Activated T-helper 17 cell treated with anti-CD3 and anti-CD28 coated beads, Interleukin-2, amount 50 U/mL, for 72 hours (primary cell): ENCODE measurements at places on chromosomes 11 and 22.
A peak's percentile ranks its signal among the peaks of the same experiment; 100 is the strongest.

GRCh38 chr11:64357904-64358535 lies 942 bp upstream of the RPS6KA4 start:
- H3K27ac ChIP-seq, result peak overlapping the region; percentile 88
- peaks cover 22% of the 10 kb centered on the region for H3K4me1 ChIP-seq
- H3K27me3 ChIP-seq, result no peaks in the 10 kb centered on the region
- ATAC-seq, result peak; percentile 83
- H3K36me3 ChIP-seq, result peaks cover 46% of the 10 kb centered on the region
- H3K4me3 ChIP-seq, result peak overlapping the region; percentile 95

DNA sequence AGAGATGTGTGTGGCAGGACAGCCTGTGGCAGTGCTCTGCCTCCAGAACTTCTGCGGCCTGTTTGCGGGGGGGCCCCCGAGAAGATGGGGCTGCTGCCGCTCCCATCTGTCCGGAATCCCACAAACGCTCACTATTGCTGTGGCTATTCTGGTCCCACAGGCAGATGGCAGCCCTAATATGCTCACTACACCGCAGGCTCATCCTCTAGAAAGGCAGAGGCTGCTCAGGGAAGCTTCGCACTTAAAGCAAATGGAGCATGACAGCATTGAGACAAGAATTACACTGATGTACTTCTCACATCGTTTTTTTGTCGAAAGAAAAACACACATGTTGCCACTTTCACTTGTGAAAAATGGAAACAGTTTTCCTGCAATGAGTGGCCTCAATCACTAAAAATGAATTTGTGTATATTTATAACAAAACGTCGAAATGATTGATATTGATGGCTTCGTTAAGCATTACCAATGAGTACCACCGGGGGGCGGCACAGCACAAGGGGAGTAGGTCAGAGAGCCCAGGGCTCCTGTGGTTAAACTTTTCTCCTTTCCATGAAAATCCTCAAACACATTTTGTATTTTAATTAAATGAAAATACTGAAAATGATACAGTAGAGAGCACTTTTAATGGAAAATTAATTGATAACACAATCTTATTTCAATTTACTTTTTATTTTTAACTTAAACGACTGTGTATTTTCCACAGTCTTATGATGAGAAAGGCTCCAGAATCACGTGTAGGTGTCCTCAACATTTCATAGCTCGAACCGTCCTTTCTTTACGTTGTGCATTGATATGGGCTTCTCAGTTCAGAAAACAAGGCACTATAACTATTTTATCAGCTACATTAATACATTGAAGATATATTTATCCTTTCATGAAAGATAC lies 69.1 kb downstream of the CTTN start:
- H3K36me3 ChIP-seq, result no peaks in the 10 kb centered on the region
- peaks cover 14% of the 10 kb centered on the region for H3K27me3 ChIP-seq
- peaks cover 3% of the 10 kb centered on the region for H3K4me1 ChIP-seq
- ATAC-seq, result no peak
- no peak overlapping the region for H3K27ac ChIP-seq

DNA sequence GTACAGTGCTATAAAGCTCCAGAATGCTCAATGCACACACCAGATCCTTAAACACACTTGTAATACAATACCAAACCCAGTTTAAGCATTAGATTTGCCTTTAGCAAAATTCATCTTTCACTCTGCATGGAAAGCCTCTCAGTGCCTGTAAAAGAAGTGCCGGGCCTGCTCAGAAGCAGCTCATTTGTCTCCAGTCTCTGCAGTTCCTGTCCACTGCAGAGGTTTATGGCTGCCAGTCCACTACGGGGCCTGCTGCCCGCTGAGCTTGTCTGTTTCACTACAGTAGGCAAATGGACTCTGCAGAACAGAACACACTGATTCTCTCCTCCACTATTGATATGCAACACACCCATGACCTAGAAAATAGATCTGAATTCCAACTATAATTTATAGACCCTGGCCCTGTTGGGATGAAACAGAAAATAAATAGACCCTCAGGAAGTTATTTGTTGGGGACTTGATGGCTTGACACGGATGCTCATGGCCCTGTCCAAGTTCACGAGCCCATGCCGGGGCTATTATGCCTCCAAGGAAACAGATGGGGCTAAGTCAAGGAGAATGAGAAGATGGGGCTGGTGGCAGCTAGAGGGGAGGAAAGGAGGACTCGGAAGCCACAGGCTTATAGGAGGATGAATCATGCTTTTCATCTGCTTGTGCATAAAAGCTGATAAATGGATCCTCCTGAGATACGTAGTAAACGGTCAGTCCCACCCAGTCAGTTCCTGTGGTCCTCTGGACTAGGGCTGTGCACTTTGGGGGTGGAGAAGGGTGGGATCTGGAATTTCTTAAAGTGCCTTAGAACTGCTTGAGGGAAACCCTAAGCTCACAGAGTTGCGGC lies 416.8 kb upstream of the TENM4 start:
- no peak for ATAC-seq
- no peaks in the 10 kb centered on the region for H3K27me3 ChIP-seq
- H3K4me1 ChIP-seq, result no peaks in the 10 kb centered on the region
- H3K27ac ChIP-seq, result no peak overlapping the region
- no peaks in the 10 kb centered on the region for H3K36me3 ChIP-seq

- ATAC-seq, result no peak
- no peak overlapping the region for H3K4me3 ChIP-seq
- H3K27me3 ChIP-seq, result no peaks in the 10 kb centered on the region
- no peaks in the 10 kb centered on the region for H3K36me3 ChIP-seq
- no peaks in the 10 kb centered on the region for H3K4me1 ChIP-seq
Observed at GRCh38 chr11:20042811-20043341, 117.4 kb downstream of the DBX1 start.

GRCh38 chr11:77322926-77323590 lies 21.6 kb upstream of the GDPD4 start:
- no peak overlapping the region for H3K4me3 ChIP-seq
- no peaks in the 10 kb centered on the region for H3K27me3 ChIP-seq
- H3K27ac ChIP-seq, result no peak overlapping the region
- no peaks in the 10 kb centered on the region for H3K4me1 ChIP-seq

- H3K4me1 ChIP-seq, result no peaks in the 10 kb centered on the region
- no peak overlapping the region for H3K27ac ChIP-seq
- H3K36me3 ChIP-seq, result no peaks in the 10 kb centered on the region
- H3K4me3 ChIP-seq, result no peak overlapping the region
- H3K27me3 ChIP-seq, result no peaks in the 10 kb centered on the region
- no peak for ATAC-seq
Observed at GRCh38 chr11:132933703-132934102, 598.6 kb downstream of the OPCML start.

GRCh38 chr11:61511383-61511782 lies 2.8 kb downstream of the LRRC10B start:
- peaks cover 23% of the 10 kb centered on the region for H3K27me3 ChIP-seq
- H3K4me1 ChIP-seq, result peaks cover under 1% of the 10 kb centered on the region
- ATAC-seq, result no peak
- H3K4me3 ChIP-seq, result no peak overlapping the region
- H3K36me3 ChIP-seq, result no peaks in the 10 kb centered on the region
- no peak overlapping the region for H3K27ac ChIP-seq

DNA sequence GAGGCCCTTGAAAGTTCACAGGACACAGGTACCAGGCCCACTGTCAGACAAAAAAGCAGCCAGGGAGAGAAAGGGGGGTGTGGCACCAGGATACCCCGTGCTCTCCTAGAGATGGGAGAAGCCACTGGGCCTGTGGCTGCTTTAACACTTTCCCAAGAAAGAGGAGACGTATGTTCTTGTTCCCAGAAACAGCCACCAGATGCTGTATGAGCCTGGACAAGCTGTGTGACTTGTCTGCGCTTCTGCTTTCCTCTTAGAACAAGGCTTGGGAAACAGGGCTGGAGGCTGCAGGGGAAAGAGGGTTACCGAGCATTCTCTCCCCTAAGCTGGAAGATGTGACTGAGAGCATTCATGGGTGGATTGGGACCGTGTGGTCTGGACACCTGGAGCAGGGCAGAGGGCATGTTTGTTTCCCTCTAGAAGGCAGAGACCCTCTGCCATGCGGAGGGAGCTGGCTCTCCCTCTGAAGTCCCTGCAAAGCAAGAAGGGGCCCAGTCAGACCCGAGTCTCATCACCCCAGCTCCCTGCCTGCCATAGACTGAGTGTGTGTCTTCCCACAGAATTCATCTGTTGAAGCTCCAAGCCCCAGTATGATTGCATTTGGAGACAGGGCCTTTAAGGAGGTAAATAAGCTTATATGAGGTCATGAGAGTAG lies 74.1 kb downstream of the TRIM29 start:
- no peaks in the 10 kb centered on the region for H3K36me3 ChIP-seq
- H3K27me3 ChIP-seq, result peaks cover 25% of the 10 kb centered on the region
- H3K27ac ChIP-seq, result no peak overlapping the region
- no peaks in the 10 kb centered on the region for H3K4me1 ChIP-seq

GRCh38 chr11:19970944-19971343 lies 189.3 kb downstream of the DBX1 start:
- peaks cover 10% of the 10 kb centered on the region for H3K27me3 ChIP-seq
- H3K4me3 ChIP-seq, result no peak overlapping the region
- peak; percentile 81 for ATAC-seq

- H3K4me1 ChIP-seq, result no peaks in the 10 kb centered on the region
- H3K27ac ChIP-seq, result no peak overlapping the region
- ATAC-seq, result no peak
- H3K27me3 ChIP-seq, result no peaks in the 10 kb centered on the region
Observed at GRCh38 chr11:80327956-80328614, 887.3 kb upstream of the TENM4 start.

DNA sequence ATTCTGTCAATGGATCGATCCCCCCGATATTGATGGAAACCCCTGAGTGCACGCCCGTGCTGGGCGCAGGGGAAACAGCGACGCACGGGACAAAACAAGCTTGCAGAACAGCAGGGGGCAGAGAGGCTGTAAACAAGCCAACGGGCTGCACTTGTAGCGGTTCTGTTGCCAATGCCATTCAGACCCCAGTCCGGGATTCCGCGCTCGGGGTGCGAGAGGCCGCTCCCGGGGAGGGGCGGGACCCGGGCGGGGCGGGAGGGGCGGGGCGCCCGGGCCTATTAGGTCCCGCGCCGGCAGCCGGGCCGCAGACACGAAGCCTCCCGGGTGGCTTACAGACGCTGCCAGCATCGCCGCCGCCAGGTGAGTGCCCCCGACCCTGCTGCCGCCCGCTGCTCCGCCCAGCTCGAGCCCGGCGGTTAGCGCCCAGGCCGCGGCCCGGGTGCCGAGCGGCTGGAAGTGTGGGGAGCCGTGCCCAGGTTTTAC lies at the start of gene BIK:
Gene BIK (plus strand): TSS at position 307 of the 483 bp plus-strand sequence. CDS start 13,273 bp downstream, outside the sequence.
- H3K27ac ChIP-seq, result no peak within 1 kb of the TSS
- H3K27me3 ChIP-seq, result no peaks in the 10 kb centered on the region
- peak; percentile 72 for ATAC-seq
- H3K36me3 ChIP-seq, result no peaks in the 10 kb centered on the region
- H3K4me1 ChIP-seq, result no peaks in the 10 kb centered on the region
- peak within 1 kb of the TSS; percentile 68 for H3K4me3 ChIP-seq
